ENCODE measurements at places on chromosomes 4 and X.

- no peak for DNase-seq
Observed at GRCh38 chr4:89419111-89419695, 111.6 kb upstream of the GPRIN3 start.

- DNase-seq = no peak
Observed at GRCh38 chrX:120825146-120825545, 50.5 kb downstream of the CT47B1 start.

- DNase-seq = no peak
Observed at GRCh38 chr4:51851090-51851936, 8.4 kb downstream of the DCUN1D4 start.

DNA sequence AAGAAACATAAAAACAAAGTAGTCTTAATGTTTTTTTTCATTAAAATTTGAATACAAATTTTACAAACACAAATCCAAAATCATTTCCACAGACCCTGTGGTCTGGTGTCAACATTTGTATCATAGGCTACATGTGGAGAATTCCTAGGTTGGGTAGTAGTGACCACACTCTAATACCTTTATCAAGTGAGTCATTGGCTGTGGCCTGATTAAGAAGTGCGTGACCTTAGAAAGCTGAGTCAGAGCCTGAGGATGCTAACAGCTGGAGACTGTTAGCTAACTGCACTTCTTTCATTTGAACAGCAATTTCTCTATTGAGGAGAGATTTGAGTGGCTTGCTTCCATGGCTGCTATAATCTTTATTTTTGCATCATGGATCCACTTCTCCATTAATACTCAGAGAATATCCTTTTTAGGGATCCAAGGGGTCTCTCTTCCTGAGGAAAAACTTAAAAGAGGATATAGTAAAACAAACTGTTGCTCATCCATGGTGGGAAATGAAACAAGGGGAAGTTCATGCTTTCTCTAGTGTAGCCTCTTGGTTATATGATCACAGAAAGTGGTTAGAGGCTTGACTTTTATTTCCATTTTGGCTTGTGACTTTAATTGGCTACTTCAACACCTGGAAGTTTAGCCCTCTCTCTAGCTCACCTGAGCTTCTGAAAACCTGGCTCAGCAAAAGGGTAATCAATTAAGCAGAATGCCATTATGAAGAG is 335.8 kb downstream of the PABPC4L start:
- DNase-seq = peak; percentile 40

- DNase-seq = no peak
Observed at GRCh38 chrX:149230689-149231088, 274.4 kb downstream of the IDS start.

- DNase-seq = peak; percentile 81
Observed at GRCh38 chr4:39044364-39044955, 12.3 kb upstream of the TMEM156 start.

DNA sequence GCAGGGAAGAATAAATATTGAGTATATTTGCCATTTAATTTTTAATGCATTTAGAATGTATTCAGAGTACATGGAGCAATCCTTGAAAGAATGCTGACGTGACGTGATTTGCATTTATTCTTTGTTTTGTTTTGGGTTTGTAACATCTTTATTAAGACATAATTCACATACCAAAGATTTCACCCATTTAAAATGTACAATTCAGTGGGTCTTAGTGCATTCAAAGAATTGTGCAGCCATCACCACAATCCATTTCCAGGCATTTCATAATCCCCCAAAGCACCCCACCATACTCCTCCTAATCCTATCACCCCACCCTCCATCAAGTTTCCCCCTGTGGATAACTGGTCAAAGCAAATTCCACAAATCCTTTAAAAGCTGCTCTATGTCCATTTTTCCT is 87.4 kb downstream of the FAM9B start:
- no peak for DNase-seq

DNA sequence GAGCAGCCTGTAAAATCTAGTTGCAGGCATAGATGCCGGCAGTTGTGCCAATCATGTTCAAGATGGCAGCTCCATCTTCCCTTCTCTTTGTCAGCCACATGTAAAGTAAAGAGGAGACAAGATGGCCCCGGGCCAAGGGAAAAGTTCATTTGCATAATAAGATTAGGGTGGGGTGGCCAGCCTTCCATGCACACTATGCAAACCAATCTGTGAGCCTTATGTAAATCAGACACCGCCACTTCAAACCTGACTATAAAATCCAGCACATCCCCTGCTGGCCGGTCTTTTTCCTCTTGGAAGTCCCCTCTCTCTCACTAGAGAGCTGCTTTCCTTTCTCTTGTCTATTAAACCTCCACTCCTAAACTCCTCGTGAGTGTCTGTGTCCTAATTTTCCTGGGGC is 78.9 kb upstream of the CBR4 start:
- DNase-seq = no peak

GRCh38 chrX:2542826-2543521 is 42.2 kb upstream of the DHRSX start:
- DNase-seq = no peak

DNA sequence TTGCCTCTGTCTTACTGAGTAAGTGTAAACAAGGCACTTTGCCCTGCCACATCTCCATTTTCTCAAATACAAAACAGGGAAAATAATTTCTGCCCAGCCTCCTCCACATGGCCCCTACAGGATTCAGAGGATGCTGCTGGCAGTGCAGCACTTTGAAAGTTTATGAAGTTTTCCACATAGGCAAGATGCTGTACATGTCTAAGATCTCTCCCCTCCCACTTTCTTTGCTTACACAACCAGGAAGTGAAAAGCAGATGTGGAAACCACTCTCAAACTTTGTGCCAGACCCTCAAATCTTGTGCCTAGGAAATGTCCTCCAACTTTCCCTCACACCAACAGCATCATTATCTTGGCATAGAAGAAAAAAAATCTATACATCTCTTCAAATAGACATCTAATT is 257.0 kb upstream of the LDB2 start:
- no peak for DNase-seq

GRCh38 chr4:81652069-81652478 is 180.4 kb upstream of the RASGEF1B start:
- DNase-seq = no peak

DNA sequence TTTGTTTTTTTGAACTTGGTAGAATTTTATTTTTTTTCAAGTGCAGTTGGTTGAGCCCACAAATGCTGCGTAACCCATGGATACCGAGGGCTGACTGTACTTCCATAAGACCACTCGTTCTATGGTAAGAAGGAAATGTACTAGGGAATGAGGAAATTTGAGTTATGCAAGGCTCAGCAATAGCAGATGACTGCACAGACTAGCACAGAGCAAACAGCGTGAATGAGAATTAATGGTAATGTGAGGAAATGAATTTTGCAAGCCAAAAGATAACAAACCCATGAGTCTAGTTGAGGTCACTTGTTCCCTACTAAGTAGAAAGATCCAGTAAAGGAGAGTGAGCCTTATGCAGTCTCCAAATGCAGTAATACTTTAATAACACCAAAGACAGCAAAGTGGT is 17.4 kb downstream of the GSPT2 start:
- no peak for DNase-seq

DNA sequence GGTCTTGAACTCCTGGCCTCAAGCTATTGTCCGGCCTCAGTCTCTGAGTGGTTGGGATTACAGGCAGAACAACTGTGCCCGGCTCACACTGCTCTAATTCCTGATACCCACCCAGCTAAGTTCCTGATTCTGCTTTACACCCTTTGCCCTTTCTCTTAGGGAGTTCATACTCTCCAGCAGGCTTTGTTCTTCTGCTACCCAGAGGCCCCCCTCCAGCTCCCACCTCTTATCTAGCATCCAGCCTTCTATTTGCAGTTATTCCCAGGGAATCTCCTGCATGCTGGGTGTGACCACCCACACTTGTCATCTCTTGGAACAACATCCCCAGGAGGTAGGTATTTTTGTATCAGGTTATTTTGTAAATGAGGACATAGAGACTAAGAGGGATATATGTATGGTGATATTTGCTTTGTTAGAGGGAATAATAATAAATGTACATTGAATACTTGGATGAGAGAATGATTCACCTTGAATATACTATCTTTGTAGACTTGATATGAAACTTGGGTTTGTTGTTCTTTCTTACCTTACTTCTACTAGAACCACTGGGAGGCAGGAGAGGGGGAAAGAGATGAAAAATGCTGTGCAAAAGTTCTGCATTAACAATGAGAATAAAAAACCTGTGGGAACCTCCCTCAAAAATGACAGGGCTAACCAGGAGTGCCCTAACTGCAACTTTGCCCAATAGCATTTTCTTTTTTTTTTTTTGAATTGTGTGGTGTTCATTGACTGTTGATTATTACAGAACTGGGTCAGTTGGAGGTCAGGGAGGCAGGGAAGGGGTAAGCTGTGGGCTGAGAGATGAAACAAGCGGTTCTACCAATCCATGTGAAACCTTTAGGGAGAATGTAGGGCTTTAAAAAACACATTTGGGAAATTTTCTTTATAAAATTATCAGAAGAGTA is 157.4 kb downstream of the SPRY1 start:
- DNase-seq = no peak

DNA sequence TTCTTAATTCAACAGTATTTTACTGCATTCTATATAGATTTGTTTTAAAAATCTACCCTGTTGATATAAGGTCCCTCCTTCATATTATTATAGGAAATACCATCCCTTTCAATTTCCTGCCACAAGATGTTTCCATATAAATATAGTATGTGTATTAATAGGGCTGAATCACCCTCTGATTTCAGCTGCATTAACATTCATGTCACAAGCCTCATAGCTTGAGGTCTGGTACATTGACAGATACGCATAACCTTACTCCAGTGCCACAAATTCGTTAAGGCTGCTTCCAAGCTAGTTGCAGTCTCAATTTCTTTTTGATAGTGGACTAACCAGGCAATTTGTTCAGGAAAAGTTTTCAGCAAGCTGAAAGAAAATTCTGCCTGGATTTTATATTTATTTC is 128.4 kb downstream of the KLHL34 start:
- DNase-seq = no peak

DNA sequence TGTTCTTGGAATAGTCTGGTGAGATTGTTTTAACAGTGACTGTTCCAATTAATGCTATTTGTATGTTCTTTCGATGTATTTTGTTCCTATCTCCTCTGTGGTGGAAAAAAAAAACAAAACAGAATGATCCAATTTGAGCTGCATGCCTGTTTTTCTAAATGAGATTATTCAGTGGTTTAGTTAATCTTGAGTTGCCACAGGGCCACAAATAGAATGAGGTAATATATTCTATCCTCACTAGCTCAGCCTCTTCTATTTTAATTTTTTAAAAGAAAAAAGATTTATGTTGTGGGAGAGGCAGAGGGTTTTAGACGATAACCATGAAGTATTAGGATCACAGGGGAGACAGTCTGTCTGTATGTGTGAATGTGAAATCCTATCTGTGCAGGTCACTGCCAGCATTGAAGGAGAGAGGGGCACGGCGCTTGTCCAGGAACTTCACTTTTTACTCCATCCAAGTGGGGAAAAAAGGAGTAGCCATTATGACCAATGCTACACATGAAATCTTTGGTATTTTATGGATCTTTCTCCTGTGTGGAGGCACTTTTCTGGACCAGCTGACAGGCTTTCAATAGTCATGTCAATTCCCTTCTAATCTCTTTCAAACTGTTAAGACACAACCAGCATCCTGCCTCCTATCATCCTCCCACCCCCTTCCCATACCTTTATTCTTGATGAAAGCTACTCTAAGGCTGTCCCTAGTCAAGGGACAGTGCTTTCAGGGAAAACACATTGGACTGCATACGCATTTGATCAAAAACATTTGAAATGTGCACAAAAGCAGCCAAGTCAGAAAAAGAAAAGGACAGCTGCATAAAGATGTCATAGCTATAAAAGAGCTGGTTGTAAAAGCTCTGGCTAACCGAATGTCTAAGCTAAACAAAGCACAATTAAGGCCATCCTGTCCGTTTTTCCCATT is 1063.8 kb upstream of the INTU start:
- DNase-seq = no peak

- no peak for DNase-seq
Observed at GRCh38 chr4:179583221-179583620, 2141.0 kb upstream of the AGA start.

- no peak for DNase-seq
Observed at GRCh38 chr4:184197536-184198082, 20.1 kb downstream of the ENPP6 start.

DNA sequence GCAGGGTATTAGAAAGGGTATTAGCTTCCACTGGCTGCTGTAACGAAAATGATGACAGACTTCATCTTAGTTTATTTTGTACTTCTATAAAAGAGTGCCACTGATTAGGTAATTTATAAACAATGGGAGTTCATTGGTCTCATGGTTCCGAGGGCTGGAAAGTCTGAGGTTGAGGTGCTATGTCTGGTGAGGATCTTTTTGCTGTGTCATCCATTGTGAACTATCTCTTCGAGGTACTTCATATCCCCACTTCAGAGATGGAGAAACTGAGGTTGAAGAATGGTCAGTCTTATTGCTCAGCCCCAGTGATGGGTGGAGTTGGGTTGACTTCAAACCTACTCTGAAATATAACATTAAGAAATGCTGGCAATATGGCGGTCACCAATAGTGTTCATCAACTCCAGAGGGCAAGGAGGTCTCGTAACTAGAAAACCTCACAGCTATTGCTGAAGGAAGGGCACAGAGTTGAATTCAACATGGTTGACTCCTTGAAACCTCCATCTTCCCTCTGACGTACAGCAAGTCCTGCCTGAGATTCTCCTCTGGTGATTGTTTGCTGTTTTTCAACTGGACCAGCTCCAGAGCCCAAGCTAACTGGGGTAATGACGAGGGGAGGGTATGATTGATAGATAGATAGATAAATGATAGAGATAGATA is 53.6 kb upstream of the SHOX start:
- no peak for DNase-seq

DNA sequence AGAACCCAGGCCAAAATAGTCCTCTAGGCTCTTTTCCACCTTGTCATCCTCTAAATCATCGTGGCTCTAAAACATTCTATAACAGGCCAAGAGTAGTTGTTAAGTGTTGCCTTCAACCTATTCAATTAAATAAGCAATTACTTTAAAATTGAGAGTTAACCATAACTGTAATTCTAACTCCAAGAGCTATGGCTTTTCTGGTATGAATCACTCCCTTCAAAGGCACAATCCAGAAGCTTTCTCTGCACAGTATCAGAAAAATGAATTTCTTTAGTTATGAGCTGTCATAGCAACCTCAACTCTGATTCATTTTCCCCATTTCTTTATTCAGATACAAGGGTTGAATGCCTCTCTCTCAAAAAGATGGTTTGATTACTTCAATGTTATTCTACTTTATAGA is 21.7 kb downstream of the INPP4B start:
- peak; percentile 11 for DNase-seq

- DNase-seq = peak; percentile 38
Observed at GRCh38 chrX:51336584-51336983, 4.0 kb downstream of the NUDT10 start.

- DNase-seq = no peak
Observed at GRCh38 chr4:6408263-6408662, 64.2 kb downstream of the PPP2R2C start.

GRCh38 chr4:97500423-97500822 is 642.9 kb downstream of the STPG2 start:
- no peak for DNase-seq

DNA sequence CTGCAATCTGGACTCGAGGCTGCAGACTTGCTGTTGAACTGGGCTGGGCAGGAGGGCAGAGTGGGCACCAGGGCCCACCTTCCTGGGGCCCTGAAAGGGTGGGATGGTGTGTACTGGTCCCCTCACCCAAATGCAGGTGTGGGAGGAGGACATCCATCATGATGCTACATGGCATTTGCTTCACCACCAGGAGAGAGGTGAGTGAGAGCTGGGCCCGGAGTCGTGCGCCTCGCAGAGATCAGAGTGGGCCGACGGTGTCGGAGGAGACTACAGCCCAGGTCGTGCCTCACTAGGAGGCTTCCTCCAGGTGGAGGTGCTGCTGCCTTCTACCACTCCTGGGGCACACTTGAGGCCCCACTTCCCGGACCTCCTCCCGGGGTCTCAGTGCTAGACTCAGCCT is 50.3 kb downstream of the SCML1 start:
- DNase-seq = no peak

Data from hepatic stellate cell (primary cell).